CD4-positive, alpha-beta T cell treated with Interleukin-15 for 4 hours (primary cell): ENCODE measurements at places on chromosomes 3 and 15.

DNA sequence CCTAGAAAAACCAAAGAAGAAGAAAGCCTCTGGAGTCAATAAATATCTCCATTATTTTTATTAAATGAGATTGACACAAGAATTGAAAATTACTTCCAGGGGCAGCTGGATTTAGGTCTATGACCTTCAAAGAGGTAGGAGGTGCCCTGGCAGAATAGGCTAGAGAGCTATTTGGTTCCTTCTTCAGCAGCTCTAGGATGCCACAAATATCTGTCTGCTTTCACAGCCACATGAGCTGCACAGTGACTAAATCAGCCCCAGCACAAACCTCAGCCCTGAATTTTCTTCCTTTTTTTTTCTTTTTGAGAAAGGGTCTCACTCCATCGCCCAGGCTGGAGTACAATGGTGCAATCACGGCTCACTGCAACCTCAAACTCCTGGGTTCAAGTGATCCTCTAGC is 223.5 kb downstream of the ABHD5 start:
- DNase-seq: no peak

- DNase-seq: no peak
Observed at GRCh38 chr3:151346292-151346691, 16.9 kb upstream of the P2RY13 start.

GRCh38 chr15:42581272-42581730 is 5.9 kb downstream of the STARD9 start:
- peak; percentile 75 for DNase-seq

GRCh38 chr15:39181940-39182339 is 398.9 kb upstream of the THBS1 start:
- no peak for DNase-seq

- no peak for DNase-seq
Observed at GRCh38 chr3:23262766-23263165, 59.6 kb downstream of the UBE2E2 start.

DNA sequence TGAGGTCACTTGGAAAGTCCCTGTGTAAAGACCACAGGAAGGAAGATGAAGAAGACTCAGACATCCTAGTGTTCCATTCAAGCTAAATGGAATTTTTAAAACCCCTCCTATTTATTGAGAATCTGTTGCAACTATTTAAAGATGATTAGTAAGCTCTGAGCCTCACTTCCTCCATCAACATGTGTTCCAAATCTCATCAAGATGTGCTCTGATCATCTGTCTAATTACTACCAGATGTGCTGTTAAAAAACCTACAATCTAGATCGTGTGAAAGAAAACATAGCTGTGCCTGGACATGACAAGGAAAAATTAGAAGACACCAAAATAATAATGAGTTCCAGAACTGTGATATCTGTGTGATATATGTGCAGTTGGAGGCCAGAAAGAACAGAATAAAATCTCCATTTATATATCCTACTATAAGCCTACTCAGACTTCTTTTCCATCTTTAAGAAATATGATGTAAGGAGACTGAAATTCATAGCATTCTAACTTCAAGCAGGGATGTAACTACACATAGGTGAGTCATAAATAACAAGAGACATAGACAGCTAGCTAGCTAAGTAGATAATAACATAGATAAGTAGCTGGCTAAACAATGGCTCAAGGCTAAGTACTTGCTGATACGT is 7.8 kb downstream of the XPC start:
- DNase-seq: no peak

DNA sequence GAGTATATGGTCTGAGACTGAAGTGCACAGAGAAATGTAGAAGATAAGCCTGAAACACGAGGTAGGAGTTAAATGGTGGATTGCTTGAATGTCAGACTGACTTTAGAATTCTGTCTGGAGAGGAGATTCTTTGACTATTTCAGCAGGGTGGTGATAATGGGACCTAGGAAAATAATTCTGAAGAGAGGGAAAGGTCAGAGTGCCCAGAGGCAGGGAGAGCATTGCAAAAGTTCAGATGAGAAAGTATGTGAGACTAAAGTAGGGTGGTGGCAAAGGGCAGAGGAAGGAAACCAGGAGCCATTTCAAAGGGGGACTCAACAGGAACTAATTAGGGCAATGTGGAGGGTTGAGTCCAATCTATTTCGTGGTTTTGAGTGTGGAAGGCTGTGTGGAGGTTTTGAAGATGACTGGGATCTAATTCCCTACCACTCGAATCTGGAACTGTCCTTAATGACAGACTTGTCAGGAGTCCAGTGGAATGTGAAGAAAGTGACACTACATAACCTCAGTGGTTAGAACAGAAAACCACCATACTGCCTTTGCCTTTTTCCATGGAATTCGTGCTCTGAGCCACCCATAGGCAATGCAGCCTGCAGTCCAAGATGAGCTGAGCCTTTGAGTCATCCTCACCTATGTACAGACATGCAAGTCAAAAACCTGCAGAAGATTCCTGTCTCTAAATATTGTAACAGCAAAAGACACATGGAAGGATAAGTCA is 16.1 kb downstream of the CPOX start:
- no peak for DNase-seq

- DNase-seq: peak; percentile 31
Observed at GRCh38 chr3:31421314-31422048, 111.2 kb upstream of the STT3B start.

- no peak for DNase-seq
Observed at GRCh38 chr3:16893618-16894200, 9.0 kb downstream of the PLCL2 start.

DNA sequence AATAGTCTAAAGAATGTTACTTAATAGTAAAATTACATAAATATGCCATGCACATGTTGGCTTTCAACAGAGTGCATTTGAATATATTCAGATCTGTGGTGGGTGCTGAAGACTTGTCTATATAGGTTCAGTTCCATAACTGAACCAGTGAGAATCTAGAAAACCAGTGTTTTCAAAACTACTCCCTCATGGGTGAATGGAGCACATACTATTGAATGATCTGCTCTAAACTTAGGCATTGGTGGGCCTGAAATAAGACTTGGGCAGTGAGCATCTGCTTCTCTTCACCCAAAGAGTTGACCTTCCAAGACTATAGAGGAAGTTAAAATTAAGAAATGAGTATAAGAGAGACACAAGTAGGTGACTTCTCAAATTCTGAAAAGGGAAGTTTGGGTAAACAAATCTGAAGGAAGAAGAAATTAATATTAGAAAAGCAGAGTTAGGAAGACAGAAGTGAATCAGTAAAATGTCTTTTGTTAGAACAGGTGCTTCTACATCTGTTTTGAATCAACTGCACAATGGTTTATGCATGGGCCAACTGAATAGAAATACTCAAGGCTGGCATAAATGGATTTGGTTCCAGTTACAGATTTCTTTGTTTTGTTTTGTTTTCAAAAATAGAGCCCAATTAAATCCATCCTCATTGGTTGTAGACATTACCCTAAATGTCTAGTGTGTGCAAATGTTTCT is 19.3 kb downstream of the ALCAM start:
- DNase-seq: no peak

- DNase-seq: no peak
Observed at GRCh38 chr3:172541945-172542488, 18.8 kb upstream of the TNFSF10 start.

- no peak for DNase-seq
Observed at GRCh38 chr3:64694114-64694513, 6.3 kb upstream of the ADAMTS9 start.

DNA sequence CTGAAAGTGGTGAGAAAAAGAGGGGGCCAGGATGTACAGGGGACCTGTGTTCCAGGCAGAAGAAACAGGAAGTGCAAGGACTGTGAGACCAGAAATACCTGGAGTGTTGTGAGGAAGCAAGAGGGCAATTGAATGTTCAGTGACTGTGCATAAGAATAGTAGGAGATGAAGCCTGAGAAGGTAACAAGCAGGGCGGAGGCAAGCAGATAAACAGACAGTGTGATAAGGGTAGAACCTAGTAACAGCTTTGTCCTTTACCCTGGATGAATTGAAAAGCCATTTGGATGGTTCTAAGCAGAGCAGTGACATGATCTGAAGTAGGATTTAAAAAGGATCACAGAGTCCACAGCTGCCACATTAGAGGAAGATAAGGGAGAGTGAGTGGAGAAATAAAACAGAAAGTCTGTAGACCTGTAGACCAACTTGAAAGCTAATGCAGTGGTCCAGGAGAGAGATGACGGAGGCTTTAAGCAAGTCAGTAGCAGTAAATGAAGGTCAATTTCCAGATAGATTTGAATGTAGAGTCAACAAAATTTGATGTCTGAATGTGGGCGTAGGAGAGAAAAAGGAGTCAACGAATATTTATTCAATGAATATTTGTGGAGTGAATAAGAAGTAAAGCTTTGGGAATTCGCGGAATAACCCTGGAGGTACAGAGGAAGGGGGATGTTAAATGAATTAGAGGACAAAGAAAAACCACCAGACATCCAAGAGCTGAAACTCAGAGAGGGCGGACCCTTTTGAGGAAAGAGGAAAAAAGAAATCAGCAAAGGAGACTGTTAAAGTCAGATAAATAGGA is 4.2 kb upstream of the PLOD2 start:
- DNase-seq: no peak

DNA sequence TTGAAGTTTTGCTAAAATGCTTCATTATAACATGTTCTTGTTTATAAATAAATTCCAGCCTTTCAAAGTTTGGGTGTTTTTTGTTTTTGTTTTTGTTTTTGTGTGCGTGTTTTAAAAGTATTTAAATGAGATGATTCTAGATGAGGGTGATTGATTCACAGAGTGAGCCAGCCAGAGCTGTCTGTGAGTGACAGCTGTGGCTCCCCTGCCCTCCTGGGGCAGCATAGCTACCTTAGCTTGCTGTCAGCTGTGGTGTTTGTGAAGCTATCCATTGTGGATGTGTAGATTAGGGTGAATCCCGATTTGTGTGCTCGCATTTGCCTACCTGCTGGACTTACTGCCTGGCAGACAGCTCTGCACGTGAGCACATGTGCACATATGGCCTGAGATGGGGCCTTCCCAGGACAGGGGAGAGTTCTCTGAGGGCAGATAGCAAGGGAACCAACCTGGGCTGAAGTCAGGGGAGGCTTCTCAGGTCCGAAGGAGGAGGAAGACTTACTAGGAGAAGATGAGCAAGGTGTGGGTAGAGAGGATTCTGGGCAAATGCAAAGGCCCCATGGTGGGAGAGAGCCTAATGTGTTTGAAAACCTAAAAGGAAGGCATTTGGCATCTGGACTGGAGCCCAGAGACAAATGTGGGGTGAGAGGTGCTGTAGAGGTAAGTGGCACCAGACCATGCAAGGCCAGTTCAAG is 124.2 kb downstream of the EEFSEC start:
- DNase-seq: no peak
